ENCODE measurements at places on chromosomes 1 and 21. TPM values are rescaled to one million over a fixed set of nuclear protein-coding genes. Genes with fewer than 3 reads are reported as not detected.

ERICH3 gene
- 16.7 TPM for total RNA-seq

AUNIP gene
- total RNA-seq, result 1.7 TPM

SPATA46 gene
- not detected for total RNA-seq

TRIM17 gene
- 0.78 TPM for total RNA-seq

GRCh38 chr21:46006547-46007491 is 25.2 kb downstream of the COL6A1 start:
- no peak for DNase-seq

GRCh38 chr1:70627910-70628309 is 216.8 kb downstream of the CTH start:
- no peak for DNase-seq

DNA sequence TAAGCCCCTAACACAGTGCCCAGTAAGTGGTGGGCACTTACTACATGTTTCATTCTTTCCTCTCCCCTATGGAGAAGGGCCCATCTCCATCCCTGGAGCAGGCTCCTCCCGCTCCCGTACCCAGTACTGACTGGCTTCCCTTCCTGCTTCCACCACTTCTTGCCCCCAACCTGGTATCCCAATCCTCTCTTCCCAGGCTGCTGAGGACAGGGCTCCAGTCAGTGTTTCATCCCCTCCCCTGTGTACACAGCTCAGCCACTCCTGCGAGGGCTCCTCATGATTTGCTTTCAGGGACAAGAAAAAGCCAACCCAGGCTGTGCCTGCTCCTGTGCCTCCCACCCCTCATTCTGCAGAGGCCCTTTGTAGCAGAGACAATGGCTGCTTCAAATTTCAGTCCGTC is 20.8 kb upstream of the ETV3 start:
- DNase-seq, result no peak

- no peak for DNase-seq
Measured at GRCh38 chr1:188194916-188195315, 1366.2 kb downstream of the PLA2G4A start.

- no peak for DNase-seq
Measured at GRCh38 chr1:6824665-6825368, 39.6 kb downstream of the CAMTA1 start.

DNA sequence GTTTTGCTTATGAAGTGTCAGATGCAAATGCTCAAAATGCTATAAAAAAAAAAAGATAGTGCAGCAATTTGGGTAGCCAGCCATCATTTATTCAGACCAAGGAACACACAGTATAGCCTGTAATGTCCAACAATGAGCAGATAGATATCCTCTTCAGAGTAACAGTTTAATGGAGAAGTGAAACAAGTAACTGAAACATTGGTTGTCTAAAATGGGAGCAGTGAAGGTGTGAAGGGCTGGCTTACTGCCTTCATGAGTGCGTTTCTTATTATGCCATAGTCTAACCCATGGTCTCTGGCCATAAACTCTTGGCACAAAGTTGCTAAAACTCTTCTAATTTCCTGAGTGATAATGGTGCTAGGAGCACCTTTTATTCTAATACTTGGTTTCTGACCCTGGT is 11.4 kb downstream of the RGS5 start:
- no peak for DNase-seq

DNA sequence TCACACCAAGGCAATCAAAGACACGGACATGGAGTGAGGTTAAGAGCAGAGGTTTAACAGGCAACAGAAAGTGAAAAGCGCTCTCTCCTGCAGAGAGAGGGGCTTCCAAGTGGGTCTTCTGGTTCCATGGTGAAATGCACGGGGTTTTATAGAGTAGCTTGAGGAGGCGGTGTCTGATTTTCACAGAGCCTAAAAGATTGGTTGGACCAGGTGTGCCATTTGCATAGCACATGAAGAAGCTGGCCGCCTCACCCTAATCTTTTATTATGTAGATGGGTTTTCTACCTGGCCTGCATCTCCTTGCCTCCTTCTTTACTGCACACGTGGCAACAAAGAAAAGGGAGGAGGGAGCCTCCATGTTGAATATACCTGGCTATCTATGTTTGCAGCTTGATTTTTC is 197.3 kb downstream of the RYR2 start:
- no peak for DNase-seq

DNA sequence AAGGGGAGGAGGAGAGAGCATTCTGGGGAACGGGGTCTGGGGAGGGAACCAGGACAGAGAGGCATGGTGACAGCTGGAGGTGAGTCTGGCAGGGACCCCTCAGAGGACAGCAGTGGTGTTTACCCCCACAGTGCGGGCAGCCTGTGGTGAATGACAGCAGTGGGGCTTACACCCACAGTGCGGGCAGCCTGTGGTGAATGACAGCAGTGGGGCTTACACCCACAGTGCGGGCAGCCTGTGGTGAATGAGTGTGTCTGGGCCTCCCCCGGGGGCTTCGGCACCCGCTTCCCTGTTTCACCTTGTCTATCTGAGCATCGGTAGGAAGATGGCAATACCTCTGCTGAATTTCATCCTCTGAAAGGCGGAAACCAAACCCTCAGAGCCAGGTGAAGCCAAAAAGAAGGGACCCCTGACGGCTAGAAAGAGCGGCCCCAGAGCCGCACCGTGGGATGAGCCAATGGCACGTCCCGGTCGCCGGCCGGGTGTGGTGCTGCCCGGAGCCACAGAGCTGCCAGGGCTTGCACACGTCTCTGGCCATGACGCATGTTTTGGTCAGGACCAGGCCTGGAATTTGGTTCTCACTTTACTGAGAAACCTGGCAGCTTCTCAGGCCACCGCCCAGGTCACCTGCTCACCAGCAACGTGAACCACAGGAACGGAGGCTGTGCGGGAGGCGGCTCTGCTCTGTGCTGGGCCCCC is 54.1 kb downstream of the SIK1 start:
- no peak for DNase-seq

DNA sequence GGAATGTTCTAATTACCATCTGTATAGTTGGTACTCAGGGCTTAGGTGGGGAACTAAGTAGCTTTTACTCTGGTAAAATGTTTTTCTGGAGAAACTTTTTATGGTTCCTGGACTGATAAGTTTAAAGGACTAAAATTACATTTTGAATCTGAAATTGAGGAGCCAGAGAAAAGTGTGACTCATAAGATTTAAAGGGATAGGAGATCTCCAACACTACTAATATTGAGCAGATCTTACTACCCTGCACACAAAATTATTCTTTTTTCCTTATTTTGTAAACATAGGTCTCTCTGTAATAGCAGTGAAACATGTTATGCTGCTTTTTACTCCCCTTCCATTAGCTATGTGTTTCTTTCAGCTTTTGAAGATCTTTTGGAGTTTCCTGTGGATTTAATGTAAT is 32.5 kb downstream of the MTF2 start:
- no peak for DNase-seq

DNA sequence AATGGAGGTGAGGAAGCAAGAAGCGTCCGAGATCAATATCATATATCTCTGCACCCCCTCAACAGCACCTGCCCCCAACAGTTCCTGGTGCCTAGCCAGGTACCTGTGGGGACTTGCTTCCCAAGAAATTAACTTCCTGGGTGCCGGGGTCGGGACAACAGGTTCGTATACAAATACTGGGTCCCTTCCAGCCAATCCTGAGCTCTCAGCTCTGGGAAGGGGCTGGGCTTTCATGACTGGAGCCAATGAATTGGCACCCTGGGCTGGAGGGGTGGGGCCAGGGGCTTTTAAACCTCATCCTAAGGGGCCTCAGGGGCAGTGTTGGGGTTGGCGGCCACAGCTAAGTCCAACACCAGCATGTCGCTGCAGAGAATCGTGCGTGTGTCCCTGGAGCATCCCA is at the start of gene PADI3:
TSS of gene PADI3 (plus strand) at position 318 of the 400 bp plus-strand sequence. CDS start at position 358, 40 bp downstream.
- DNase-seq, result no peak

DNA sequence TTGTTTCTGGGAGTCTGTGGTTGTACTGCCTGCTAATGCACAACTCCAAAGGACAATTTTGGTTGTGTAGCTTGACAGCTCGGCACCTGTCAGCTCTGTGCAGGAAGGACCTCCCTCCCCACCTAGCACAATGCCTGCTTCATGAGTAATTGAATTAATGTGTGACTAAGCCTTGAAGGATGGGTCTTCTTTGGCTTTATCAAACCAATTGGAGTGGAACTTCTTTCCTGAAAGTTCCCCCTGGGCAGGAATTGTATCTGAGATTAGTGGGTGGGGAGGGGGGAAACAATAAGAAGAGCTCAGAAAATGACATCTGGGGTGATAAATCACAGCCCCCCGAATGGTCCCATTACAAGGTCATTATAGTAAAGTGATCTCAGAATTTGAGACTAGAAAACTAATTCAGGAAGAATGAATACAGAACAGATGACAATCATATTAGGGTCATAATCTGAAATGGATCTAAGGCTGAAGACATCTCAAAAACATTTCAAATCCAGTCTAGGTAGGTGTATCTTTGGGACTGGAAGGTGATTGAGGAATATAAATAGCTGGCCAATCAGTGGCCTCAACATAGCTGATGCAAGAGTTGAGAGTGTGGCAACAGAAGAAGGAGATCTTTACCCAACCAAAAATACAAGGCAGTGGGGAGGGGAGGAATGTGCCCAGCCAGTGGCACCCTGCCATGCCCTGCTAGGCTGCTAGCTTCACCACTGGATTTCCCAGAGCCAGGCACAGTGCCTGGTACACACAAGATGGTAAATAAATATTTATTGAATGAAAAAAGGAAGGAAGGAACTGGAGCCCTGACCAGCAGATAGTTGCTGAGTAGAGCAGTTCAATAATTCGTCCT is 10.1 kb upstream of the SESN2 start:
- no peak for DNase-seq

DNA sequence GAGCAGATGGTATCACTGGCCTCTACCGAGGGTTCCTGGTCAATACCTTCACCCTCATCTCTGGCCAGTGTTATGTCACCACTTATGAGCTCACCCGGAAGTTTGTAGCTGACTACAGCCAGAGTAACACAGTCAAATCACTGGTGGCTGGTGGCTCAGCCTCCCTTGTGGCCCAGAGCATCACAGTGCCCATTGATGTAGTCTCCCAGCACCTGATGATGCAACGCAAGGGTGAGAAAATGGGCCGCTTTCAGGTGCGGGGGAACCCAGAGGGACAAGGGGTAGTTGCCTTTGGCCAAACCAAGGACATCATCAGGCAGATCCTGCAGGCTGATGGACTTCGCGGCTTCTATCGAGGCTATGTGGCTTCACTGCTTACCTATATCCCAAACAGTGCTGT is 6.1 kb downstream of the SLC25A44 start:
- no peak for DNase-seq

DNA sequence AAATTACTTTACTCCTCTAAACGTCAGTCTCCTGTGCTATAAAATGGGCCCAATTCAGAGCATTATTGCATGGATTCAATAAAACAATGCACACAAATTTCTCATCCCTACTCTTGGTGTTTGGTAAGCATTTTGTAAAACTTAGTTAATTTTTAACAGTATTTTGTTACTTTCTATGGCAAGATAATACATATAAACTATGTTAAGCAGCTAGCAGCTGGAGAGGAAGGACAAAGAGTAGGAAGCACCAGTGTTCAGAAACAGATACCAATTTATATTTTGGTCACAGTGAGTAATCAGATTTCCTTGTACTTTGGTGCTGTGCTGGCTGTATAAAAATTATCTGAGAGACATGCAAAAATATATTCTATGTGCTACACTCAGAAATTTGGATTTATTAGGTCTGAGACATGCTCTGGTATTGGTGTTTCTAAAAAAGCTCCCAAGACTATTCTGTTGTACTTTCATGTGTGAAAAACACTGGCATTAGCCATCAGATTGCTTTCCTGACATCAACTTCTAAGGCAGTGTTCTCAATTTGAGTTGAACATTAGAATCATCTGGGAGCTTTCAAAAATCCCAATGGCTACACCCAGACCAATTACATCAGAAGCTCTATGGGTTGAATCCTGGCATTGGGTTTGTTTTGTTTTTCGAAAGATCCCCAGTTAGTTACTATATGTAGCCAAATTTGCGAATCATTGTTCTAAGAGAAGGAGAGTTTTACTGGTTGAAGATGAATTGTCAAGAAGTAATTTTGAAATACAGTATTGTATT is 100.3 kb upstream of the C1orf87 start:
- no peak for DNase-seq

- DNase-seq, result no peak
Measured at GRCh38 chr1:44812822-44813543, 4.7 kb downstream of the BTBD19 start.

- DNase-seq, result no peak
Measured at GRCh38 chr1:12416101-12416500, 186.3 kb downstream of the VPS13D start.

- no peak for DNase-seq
Measured at GRCh38 chr1:89277725-89278124, 5.1 kb upstream of the GBP5 start.

- DNase-seq, result no peak
Measured at GRCh38 chr1:21241771-21242581, 48.3 kb downstream of the ECE1 start.

- no peak for DNase-seq
Measured at GRCh38 chr1:151817353-151817730, 12.1 kb upstream of the LINGO4 start.

DNA sequence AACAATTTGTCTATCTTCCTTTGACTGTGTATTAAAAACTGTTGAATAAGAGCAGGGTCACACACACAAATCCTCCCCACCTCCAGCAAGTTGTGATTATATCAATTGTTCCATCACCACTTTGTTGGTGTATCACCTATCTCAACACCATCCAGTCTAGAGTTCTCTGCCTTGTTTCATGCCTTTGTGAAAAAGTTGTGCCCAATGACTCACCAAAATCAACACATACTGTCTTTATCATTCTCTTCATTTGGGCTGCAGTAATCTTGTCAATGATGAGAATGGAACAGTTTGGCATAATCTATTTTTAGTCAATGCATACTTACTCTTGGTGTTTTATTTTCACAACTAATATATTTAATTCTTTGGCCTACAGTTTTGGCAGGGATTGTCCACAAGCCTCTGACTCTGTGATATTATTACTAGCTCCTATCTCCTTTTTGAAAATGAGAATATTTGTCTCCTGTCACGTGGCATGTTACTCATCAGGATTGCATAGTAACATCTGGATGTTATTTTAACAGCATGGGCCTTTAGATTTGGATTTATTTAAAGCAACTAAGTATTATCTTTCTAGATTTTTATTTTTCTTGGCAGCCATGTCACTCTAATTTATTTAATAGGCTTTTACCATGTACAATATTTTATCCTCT is 5.1 kb downstream of the C1orf87 start:
- DNase-seq, result no peak

GRCh38 chr1:237873487-237874211 is 17.1 kb downstream of the ZP4 start:
- DNase-seq, result no peak

- no peak for DNase-seq
Measured at GRCh38 chr21:32817208-32817607, 45.7 kb upstream of the PAXBP1 start.

DNA sequence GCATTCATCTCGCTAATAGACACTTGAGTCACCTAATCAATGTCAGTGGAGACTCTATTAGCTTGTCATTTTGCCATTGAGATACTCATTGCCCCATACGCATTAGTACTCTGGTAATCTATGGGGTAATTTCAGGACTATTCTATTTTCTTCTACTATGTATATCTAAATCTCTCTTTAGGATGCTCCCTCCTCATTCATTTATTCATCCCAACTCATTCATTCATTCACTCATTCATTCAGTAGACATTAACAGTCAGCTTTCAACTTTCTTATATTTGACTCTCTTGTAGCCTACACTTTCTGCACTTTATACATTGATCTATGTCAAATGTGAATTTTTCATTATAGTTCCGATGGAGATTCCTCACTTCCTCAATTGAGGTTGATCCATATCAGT is 170.9 kb downstream of the ASTN1 start:
- no peak for DNase-seq

Measured in occipital lobe (tissue), 3 donors.